ENCODE measurements at places on chromosomes 3 and 15.
A peak's percentile ranks its signal among the peaks of the same experiment; 100 is the strongest.

DNA sequence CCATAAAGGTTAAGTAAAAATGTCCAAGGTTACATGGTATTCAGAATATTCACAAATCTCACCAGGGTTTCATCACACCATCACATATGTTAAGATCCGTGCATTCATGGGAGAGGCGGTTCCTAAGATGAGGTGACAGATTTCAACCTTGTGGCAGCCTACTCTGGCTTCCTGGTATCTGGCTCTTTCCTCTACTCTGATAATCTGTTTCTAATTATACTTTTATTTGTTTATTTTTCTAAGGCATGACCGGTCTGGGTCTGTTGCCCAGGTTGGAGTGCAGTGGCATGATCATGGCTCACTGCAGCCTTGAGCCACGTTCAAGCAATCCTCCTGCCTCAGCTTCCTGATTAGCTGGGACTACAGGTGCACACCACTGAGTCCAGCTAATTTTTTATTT is 34.4 kb downstream of the RAF1 start:
- peak; percentile 26 for DNase-seq

- DNase-seq, result peak; percentile 72
These were observed 89.2 kb downstream of the RBPMS2 start for GRCh38 chr15:64686130-64686735.

DNA sequence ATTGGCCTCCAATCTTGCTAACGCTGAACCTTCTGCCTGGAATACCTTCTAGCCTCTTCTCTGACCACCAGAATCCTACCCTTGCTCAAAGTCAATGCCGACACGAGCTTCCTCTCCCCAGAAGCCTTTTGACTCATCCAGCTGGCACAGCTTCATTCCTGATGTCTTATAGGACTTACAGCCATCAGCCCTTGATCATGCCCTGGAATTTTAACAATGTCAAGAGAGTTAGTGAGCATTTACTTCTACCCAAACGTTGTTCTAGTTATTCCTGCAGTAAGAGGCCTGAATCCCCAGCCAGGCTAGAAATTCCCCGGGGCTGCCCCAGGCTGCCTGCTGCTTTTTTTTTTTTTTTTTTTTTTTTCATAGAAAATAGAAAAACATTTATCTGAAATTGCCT is 3.9 kb downstream of the CYP1A2 start:
- no peak for DNase-seq

DNA sequence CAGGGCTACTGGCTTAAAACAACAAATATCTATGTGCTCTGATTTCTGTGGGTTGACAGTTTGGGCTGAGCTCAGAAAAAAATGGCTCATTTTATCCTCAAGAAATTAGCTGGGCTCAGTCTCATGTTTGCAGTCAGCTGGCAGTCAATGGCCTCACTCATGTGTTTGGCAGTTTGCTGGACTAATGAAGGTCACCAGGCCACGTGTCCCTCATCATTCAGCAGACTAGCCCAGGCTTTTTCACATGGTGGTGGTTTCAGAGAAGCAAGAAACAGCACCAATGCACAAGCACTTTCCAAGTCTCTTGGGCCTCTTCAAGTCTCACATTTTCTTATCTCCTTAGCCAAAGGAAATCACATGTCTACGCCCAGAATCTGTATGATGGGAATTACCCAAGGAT is 478.3 kb upstream of the PPP2R3A start:
- no peak for DNase-seq

GRCh38 chr15:49678655-49679054 is 57.8 kb downstream of the DTWD1 start:
- no peak for DNase-seq

DNA sequence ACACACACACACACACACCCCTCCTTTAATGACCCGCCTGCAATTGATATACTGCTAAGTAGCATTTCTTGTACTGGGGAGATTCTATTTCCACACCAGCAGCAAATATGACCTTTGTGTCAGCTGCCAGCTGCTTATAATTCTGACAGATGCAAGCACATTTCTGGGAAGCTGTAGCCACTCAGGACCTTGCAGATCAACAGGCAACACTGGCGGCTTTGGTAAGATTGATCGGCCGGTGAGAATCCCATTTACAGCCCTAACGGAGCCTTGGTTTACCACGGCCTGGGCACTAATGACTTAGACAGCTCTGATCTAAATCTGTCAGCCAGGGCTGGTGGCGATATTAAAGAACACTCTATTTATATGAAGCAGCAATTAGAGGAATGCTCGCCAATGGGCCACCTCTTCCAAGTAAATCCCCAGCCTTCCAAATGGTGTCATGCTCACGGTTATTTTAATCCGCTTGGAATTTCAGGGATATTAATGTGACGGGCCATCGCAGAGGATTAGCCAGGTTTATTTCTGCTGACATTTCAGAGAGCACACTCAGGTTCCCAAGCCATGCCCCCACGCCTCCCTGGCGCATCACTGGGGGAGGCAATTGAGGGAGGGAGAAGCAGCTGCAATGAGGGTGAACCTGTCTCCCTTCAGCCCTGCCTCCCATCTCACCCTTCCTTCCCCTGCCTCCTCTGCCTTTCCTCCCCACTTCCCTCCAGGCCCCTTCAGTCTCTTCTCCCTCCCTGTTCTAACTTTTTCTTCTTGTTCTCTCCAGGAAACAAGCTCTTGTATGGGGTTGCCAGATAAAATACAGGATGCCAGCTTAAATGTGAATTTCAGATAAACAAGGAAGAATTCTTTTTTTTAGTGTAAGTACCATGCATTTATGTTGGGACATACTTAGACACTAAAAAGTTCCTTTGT is 287.0 kb downstream of the TLE3 start:
- no peak for DNase-seq

DNA sequence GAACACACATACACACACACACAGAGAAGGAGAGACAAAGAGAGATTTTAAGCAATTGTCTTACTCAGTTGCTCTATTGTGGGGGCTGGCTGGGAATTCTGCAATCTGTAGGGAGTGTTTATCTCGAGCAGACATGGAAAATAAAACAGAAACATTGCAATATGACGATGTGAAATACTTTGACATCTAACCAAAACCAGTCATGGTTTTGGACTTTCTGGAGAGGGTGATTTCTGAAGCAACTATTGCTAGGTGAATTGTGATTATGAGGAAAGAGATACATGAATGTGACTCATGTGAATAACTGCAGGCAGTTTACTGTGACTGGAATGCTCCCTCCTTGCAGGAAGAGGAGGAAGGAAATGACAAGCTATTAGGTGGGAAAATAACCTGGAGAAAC is 12.3 kb upstream of the PHLDB2 start:
- DNase-seq, result no peak

DNA sequence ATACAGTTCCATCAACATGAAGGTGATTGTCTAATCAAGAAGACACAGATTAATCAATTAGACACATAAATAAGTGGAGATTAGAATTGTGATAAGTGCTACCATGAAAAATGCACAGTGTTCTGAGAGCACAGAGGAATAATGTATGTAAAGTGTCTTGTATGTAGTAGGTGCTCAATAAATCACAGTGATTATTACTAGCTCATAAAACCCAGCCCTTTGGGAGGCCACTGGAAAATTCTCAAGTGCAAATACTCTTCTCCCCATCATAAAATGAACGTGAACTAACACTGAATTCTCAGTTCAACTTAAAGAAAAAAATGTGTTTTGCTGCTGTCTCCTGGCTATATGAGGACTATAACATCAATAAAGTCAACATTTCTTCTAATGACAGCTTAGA is 368.2 kb downstream of the FOXP1 start:
- DNase-seq, result no peak

Data from hematopoietic multipotent progenitor cell treated with erythropoietin and hydrocortisone succinate and interleukin-3 and kit ligand, for 8 days (in vitro differentiated cells).